Activated CD4-positive, CD25-positive, alpha-beta regulatory T cell treated with anti-CD3 and anti-CD28 coated beads, Interleukin-2, amount 50 U/mL, for 16 hours (primary cell): ENCODE measurements at places on chromosomes 7 and 10.

DNA sequence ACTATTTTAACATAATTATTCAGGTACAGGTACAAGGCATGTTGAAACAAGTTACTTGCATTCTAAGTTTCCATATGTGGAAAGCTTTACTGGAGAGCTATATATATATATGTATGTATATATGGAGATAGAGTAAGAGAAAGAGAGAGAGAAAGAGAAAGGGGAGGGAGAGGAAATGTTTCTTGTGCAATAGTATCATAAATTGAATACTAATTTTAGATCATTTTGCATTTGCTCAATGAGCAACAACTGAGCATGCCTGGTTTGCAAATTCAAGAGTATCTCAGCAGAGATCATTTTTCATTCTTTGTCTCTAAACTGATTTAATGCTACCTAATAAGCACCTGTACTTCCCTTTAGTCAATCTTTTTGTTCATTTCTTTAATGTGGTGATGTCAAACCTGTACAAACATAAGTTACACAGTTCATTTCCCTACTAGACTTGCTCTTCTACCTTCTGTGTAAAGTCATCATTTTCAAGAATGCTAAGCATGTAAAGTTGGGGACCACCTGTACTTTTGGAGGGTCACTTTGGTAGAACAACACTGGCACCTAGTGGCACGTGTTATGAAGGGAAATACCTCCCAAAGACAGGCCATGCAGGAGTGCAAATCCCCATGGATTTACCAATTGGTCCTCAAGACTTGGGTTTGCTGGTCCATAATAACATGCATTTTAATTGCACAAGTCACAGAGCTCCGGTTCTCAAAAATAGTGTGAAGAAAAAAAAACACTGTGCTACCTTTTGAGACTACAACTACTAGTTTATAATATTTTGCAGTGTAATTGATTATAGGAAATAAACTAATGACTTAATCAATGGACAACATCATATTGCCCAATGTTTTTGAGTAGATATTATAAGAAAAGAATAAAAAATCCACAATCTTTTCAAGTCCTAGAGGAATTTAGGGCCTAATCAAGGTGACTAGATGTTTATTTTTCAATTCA is 431.2 kb upstream of the IGFBP3 start:
- no peak for DNase-seq

DNA sequence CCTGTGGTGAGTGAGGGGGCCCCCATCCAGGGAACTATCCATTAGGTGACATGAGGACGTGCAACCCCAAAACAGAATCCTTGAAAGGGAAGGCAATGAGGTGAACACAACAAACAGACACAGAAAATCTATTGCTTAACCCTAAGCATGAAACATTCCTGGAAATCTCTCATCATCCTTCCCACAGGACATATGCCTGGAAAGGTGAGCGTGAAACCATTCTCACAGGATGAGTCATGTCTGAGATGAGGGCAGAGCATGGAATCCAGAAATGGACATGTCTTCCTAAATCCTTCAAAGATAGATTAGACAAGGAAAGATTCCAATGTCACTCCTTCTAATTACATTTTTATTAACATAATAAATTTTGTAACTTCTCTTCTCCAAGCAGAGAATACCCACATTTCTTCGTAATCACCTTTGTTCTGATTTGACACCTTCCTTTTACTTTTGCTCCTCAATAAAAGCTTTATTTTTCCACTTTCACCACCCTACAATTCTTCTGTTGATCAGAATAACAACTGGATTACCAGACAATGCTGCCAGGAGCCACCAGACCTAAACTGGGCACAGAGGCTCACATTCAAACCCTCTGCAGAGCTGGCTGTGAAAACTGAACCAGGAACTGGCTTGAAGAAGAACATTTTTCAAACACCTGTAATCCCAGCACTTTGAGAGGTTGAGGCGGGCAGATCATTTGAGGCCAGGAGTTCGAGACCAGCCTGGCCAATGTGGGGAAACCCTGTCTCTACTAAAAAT is 67.2 kb downstream of the COBL start:
- DNase-seq, result no peak

DNA sequence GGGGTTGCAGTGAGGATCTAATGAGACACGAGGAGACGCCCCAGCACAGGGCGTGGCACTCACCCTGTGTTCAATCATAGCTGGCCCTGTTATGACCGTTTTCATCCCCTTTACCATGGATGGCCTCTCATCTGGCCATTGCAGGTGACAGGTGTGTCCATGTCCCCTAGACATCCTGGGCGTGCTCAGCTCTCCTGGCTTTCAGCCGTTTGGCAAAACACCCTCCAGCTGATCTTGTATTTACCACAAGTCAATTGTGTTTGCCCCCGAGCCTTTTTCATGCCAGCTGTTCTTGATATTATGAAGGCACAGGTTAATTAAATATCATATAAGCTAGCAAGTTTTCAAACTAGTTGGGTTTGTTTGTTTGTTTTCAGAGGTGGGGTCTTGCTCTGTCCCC is 97.1 kb downstream of the CHST15 start:
- DNase-seq, result no peak

GRCh38 chr10:35379226-35380137 is 43.2 kb downstream of the CCNY start:
- no peak for DNase-seq

DNA sequence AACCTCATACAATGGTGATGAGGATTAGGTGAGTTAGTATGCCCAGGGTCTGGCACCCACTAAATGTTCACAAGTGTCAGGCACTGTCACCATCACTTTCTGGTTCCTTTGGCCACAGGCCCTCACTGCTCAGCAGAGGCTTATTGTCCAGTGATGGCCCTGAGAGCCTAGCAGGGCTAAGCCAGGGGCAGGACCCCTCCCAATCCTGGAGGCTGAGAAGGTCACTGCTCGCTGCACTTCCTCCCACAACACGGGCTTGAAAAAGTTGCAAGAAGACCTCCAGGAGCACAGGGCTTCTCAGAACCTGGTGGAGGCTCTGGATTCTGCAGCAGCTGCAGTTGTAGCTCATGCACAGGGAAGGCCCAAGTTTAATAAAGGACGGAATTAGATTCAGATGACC is 48.1 kb downstream of the DRGX start:
- DNase-seq, result no peak

GRCh38 chr7:17971411-17971810 is 31.1 kb upstream of the SNX13 start:
- no peak for DNase-seq
